ENCODE measurements at places on chromosomes 7 and 10. TPM values are rescaled to one million over a fixed set of nuclear protein-coding genes. Genes with fewer than 3 reads are reported as not detected.

Gene SH2D4B
- total RNA-seq, result not detected

Gene PRSS37
- not detected for total RNA-seq

Gene RPS24
- 2,753 TPM for total RNA-seq

Gene OPN4
- not detected for total RNA-seq

Gene TAS2R5
- 0.79 TPM for total RNA-seq

Gene GNG11
- total RNA-seq, result 93.0 TPM

Gene HTR5A
- total RNA-seq, result not detected

Gene NUDCD3
- total RNA-seq, result 143 TPM

Gene AKR1C3
- 163 TPM for total RNA-seq

Gene SFTPA1
- not detected for total RNA-seq

Gene CNNM1
- total RNA-seq, result under 0.01 TPM

Gene CLCN1
- total RNA-seq, result not detected

Gene FAM24B
- 3.7 TPM for total RNA-seq

Gene CFTR
- total RNA-seq, result not detected

Gene DGKB
- not detected for total RNA-seq

Gene MYPN
- 0.26 TPM for total RNA-seq

Gene GRM3
- total RNA-seq, result not detected

Gene OR6V1
- not detected for total RNA-seq

Gene OPALIN
- total RNA-seq, result not detected

Gene DNMBP
- total RNA-seq, result 38.6 TPM

Gene GRID1
- not detected for total RNA-seq

Gene PGAM2
- total RNA-seq, result 1.2 TPM

Gene HMX2
- total RNA-seq, result not detected

Gene MOGAT3
- total RNA-seq, result not detected

Gene SNCG
- 98.7 TPM for total RNA-seq

Gene TDRD1
- total RNA-seq, result 1.9 TPM

Gene ANKRD61
- 0.26 TPM for total RNA-seq

Gene LRRC18
- not detected for total RNA-seq

Gene FGF8
- total RNA-seq, result not detected

Gene VOPP1
- 63.9 TPM for total RNA-seq

Gene OR2A42
- 0.06 TPM for total RNA-seq

Gene EN2
- total RNA-seq, result not detected

Gene TMEM229A
- 0.13 TPM for total RNA-seq

Gene PDIA4
- 304 TPM for total RNA-seq

Gene JCAD
- total RNA-seq, result 17.1 TPM

Gene KAZALD1
- total RNA-seq, result 78.5 TPM

Gene ACTR3C
- total RNA-seq, result not detected

Gene ZNF277
- 25.8 TPM for total RNA-seq

Gene CUEDC2
- total RNA-seq, result 43.2 TPM

Gene KAT6B
- total RNA-seq, result 16.8 TPM

Gene HOGA1
- total RNA-seq, result 2.5 TPM

Gene KLF14
- not detected for total RNA-seq

Gene MLXIPL
- not detected for total RNA-seq

Gene CYP2C19
- not detected for total RNA-seq

Gene NUTM2E
- 0.19 TPM for total RNA-seq

Gene CCDC3
- 21.1 TPM for total RNA-seq
